ENCODE measurements at places on chromosomes 2 and 18. TPM values are rescaled to one million over a fixed set of nuclear protein-coding genes. Genes with fewer than 3 reads are reported as not detected.

Gene MEMO1
- 51.1 TPM for total RNA-seq

- no peak overlapping the region for H3K4me3 ChIP-seq
- H3K4me1 ChIP-seq = no peaks in the 10 kb centered on the region
- no peaks in the 10 kb centered on the region for H3K36me3 ChIP-seq
- no peak for DNase-seq
- no peak overlapping the region for H3K27ac ChIP-seq
Observed at GRCh38 chr2:97769308-97769707, 55.9 kb downstream of the ZAP70 start.

DNA sequence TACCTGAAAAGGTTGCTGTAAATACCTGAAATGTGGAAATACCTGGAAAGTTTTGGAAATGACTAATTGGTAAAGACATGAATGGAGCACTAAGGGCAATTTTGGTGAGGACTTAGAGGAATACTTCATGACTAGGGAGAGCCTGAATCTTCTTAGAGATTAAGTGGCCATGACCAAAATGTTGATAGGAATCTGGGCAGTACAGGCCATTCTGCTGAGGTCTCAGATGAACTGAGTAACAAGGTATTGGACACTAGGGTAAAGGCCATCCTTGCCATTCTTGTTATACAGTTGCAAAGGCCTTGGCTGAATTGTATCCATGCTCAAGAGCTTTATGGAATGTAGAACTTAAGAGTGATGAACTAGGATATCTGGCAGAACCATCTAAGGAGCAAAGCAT, 742.9 kb upstream of the RAB6C start:
- no peaks in the 10 kb centered on the region for H3K4me1 ChIP-seq
- no peak overlapping the region for H3K4me3 ChIP-seq
- no peaks in the 10 kb centered on the region for H3K36me3 ChIP-seq
- no peak overlapping the region for H3K27ac ChIP-seq

Gene TBR1
- not detected for total RNA-seq

GRCh38 chr18:58221060-58221725, 177.2 kb downstream of the NEDD4L start:
- H3K27ac ChIP-seq = peak overlapping the region; percentile 64
- no peaks in the 10 kb centered on the region for H3K36me3 ChIP-seq
- H3K4me3 ChIP-seq = no peak overlapping the region
- no peaks in the 10 kb centered on the region for H3K27me3 ChIP-seq

- no peaks in the 10 kb centered on the region for H3K36me3 ChIP-seq
- no peak overlapping the region for H3K27ac ChIP-seq
- H3K4me3 ChIP-seq = no peak overlapping the region
- H3K27me3 ChIP-seq = no peaks in the 10 kb centered on the region
Observed at GRCh38 chr2:113922784-113923183, 32.9 kb downstream of the ACTR3 start.

Data from uterus (tissue), 4 donors.